Activated CD8-positive, alpha-beta memory T cell treated with anti-CD3 and anti-CD28 coated beads, Interleukin-2, amount 50 U/mL, for 4 hours (primary cell): ENCODE measurements at places on chromosomes 5 and 9.

DNA sequence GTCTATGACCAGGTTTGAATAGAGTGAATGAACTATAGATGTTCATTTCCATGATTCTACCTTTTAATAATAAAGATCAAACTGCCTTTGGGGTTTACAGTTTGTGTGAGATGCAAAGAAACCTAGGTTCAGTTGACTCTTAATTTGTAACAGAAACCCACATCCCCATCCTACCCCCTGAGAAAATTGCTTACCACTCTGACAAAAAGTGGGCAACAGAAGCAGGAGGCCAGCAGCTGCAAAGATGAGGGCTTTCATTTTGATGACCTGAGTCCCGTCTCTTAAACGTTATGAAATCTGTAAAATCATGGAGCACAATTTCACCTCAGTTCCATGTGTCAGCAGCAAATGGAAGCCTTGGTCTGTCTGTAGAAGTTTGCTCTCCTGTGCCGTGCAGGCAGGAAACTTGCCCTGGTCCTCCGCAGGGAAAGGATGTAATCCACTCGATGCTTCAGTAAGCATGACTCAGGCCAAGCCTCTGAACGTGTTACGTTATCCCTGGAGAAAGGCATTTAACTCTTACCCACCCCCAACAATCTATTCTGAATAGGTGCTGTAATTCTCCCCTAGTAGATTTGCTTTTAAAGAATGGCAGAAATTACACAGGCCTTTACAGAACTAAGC lies at the start of gene F2RL2:
F2RL2 (minus strand) TSS at position 431 of the 624 bp plus-strand sequence; CDS start at position 258, 173 bp downstream.
- DNase-seq: no peak

GRCh38 chr5:135377751-135378680 lies 21.0 kb downstream of the MACROH2A1 start:
- no peak for DNase-seq

- no peak for DNase-seq
Measured at GRCh38 chr5:154275566-154275965, 85.0 kb downstream of the GALNT10 start.

- DNase-seq: no peak
Measured at GRCh38 chr5:58439094-58439644, 20.7 kb downstream of the PLK2 start.

DNA sequence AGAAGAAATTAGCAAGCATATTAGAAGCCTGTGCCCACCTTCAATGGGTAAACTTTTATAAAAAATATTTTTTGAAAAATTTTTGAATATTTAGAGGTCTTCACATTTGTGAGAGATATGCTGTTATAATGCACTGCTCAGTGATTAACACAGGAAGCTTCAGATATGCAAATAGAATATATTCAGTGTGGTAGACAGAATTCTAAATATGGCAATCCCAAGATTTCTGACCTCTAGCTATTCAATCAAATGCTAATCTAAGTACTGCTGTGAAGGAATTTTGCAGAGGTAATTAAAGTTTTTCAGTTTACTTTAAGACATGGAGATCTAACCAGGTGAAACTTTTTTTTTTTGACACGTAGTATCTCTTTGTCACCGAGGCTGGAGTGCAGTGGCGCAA lies 103.5 kb downstream of the ADAMTS19 start:
- DNase-seq: no peak

DNA sequence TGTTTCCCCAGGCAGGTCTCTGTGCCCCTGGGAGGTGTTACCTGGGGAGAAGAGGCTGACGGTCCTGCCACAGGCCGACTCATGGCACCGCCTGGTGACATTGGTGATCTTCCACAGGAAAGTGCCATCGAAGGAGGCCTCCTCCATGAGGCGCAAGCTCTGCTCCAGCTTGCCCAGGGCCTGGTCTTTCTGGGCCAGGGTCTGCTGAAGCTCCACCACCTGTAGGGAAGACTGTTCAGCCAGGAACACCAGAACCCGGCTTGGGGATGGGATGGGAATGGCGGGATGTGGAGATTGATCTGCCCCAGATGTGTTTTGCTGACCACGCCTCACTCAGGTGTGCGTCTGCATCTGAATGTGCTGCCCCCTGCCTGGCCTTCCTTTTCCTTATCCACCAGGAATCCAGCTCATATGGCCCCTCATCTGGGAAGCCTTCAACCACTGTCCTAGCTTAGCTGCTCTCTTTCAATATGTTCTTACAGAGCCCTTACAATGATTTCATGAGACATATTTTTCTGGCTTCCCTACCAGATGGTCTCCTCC lies 15.2 kb downstream of the TRAF1 start:
- DNase-seq: no peak

GRCh38 chr5:73793911-73794310 lies 167.9 kb downstream of the ARHGEF28 start:
- DNase-seq: no peak

DNA sequence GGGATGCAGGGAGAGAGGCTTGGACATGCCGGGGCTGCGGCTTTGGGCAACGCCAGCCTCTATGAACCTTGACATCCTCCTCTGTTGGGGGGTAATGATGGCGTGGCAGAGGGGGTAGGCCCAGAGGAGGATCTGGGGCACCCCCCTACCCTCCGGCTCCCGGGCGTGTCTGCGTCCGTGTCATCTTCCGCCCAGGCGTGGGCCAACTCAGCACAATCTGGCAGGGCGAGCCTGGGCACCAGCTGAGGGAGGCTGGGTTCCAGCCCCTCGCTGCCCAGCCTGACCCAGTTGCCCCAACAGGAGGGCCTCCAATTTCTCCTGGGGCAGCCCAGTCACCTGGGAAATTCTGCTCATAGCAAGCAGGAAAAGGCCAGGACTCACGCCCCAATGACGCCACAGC lies 62.9 kb upstream of the IL17B start:
- no peak for DNase-seq
